ENCODE measurements at places on chromosomes 12 and 14. TPM values are rescaled to one million over a fixed set of nuclear protein-coding genes. Genes with fewer than 3 reads are reported as not detected.

The HVCN1 gene
- total RNA-seq = 30.8 TPM

The MMP19 gene
- total RNA-seq = not detected

The GLIPR1 gene
- 33.0 TPM for total RNA-seq

The KRT77 gene
- total RNA-seq = not detected

The DNAI7 gene
- total RNA-seq = not detected

The RNF212B gene
- not detected for total RNA-seq

Data from activated CD8-positive, alpha-beta T cell treated with anti-CD3 and anti-CD28 coated beads, Interleukin-2, amount 10 ng/mL, durations not matched to agents 7 days and 5 days (primary cell).